ENCODE measurements at places on chromosomes 12 and 14.

DNA sequence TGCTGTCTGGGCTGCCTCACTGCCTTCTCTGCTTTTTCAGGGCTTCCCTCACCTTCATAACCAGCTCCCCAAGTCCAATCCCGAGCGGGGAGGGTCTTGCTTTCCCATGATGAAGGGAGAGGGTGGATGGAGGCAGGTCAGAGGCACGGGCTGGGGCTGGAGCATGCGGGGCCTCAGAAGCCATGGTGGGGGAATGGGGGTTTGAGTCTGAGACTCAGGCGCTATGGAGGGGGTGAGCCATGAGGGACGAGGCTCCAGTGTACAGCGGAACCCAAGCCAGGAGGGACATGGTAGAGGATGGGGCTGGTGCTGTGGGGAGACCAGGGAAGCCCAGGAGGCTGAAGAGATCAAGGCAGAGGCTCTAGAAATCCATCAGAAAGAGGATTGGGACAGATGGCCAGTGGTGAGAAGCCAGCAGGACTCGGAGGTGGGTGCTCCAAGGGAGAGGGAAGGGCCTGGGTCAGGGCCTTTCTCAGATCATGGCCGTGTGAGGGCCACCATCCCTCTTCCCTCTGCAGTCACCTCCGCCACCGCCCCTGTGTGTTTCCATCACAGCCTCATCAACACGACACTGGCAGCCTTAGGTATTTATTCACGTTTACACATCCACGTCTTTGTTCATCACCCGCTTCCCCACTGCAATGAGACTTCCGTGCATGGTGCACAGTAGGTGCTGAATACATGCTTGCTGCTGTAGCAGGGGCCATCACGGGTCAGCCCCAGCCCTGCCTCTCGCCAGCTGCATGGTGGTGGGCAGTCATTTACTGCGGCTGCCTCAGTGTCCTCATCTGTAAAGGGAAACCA, 144.7 kb downstream of the ADGRD1 start:
- no peak for DNase-seq

DNA sequence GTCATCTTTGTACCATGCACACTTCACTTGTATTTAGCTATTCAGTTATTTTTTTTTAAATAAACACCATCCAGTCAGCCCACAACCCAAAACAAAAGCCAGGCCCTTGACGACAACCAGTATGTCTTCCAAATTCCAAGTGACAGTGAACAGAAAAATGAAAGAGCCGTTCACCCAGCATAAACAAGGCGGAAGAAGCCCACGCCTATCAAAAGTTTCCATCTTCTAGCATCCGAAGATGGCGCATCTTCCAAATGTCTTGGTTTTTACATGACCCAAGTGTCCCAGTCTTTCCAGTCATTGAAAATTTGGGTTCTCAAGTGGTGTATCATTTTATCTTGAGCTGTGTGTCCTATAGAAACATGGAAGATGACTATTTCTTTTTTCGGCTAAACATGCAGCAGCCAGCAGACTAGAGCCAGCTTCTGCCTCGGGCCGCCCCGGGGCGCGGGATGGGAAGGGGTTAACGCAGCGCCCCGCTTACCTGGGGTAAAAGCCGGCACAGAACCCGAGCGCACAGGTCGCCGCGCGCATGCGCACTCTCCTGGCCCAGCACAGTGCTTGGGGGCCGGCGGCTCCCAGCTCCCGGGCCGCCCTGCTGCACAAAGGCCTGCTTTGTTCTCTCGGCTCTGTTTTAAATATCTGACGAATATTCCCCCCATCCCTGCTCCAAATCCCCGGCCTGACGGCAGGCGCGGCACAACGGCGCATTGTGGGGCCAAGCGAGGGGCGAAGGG, 164.8 kb downstream of the ZFP36L1 start:
- DNase-seq: no peak

DNA sequence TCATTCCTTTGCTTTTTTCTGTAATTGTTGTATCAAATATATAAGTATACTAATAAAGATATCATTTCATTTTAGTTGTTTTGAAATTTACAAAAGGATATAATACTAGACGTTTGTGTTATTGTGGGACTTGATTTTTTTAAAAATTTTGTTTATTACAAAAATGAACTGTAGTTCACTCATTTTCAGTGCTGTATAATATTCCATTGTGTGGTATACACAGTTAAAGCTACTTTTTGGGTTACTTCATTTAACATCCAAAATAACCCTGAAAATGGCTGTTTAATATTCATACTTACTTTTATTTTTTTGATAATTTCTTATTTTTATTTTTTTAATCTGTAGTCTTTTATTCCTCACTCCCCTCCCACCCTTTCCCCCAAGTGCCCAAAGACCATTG, 21.4 kb downstream of the SLC38A2 start:
- no peak for DNase-seq

DNA sequence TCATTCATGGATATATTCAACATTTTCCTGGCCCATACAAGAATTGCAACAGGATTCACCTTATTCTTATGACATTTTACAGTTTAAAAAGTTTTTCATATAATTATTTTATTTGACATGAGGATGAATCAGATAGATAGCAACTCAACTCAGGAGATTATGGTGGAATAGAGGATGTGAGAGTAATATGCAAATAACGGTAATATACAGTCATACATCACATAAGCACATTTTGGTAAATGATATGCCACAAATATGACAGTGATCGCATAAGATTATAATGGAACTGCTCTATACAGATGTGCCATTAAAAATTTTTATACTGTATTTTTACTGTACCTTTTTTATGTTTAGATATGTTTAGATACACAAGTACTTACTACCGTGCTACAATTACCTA, 24.1 kb upstream of the CRADD start:
- DNase-seq: no peak

All from G401 (cell line).